ENCODE measurements at places on chromosomes 4 and X.

DNA sequence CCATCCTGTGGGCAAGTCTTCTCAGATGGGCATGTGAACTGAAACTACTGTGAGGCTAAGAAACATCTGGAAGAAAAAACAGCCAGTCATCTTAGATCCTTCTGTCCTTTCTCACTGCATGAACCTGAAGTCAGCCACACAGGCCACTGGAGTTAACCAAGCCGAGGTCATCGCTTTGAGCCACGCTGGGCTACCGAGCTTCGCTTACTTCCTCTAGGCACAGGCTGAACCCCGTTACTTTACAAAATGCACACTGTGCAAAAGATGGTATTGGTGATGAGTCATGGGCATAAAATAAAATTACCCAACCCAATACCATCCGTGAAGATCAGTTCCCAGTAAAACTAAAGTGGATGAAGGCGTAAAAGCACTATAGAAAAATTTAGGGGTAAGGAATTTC, 86.2 kb downstream of the MTMR1 start:
- H3K4me1 ChIP-seq = peaks cover 5% of the 10 kb centered on the region
- peaks cover 3% of the 10 kb centered on the region for H3K27me3 ChIP-seq
- H3K27ac ChIP-seq = no peak overlapping the region
- no peak for DNase-seq
- H3K36me3 ChIP-seq = no peaks in the 10 kb centered on the region
- no peak overlapping the region for H3K4me3 ChIP-seq

DNA sequence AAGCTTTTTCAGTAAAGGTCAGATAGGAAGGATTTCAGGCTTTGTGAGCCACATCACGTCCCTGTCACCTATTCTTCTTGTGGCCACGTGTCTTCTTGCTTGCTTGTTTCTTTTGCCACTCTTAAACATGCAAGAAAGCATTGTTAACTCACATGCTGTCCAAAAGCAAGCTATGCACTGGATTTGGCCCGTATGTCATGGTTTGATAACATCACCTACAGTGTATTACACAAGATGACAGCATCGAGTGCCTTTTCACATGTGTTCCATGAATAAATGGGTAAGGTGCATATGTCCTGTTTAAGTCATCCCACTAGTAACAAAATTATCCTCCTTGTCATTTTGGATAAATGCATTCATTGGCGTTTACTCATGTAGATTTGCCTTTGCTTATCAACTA, 468.0 kb upstream of the FAT1 start:
- no peaks in the 10 kb centered on the region for H3K36me3 ChIP-seq
- no peak overlapping the region for H3K4me3 ChIP-seq
- no peak overlapping the region for H3K27ac ChIP-seq
- no peaks in the 10 kb centered on the region for H3K4me1 ChIP-seq
- no peaks in the 10 kb centered on the region for H3K27me3 ChIP-seq

DNA sequence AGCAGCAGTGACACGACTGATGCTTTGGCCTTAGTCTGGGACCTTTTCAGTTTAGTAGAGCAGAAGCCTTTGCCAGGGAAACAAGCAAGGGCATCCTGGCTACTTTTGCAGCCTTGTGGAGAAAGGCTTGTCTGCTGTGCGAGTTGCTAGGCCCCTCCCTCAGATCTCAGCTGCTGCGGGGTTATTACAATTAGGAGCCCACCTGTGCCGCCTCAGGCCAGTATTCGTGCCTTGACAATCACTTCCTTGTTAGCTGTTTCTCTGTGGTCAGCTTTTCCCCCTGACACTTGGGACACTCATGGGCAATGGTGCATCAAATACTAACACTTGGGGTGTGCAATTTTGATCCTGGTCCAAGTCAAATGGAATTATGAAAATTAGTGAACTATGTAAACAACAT, 67.9 kb downstream of the SH2D1A start:
- H3K27ac ChIP-seq = no peak overlapping the region
- H3K36me3 ChIP-seq = no peaks in the 10 kb centered on the region
- H3K4me1 ChIP-seq = no peaks in the 10 kb centered on the region
- no peaks in the 10 kb centered on the region for H3K27me3 ChIP-seq

DNA sequence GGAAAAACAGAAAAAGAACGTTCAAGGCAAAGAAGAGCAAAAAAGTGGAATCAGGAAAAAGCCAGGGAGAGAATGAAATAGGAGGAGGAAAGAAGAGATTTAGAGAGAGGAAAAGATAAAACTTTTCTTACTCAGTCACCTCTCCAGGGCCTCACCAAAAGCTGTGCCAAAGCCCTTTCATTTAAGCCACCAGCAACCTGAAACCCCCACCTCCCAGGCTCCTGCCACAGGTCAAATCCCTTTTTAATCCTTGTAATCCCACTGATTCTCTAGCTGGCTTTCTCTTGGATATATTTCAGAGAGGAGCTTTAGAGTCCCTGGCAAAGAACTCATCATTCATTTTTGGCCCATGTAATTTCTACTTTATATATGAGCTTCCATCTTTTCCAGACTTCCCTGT, 25.7 kb upstream of the XIAP start:
- no peak for DNase-seq
- peaks cover 12% of the 10 kb centered on the region for H3K4me1 ChIP-seq
- H3K27ac ChIP-seq = no peak overlapping the region
- no peaks in the 10 kb centered on the region for H3K36me3 ChIP-seq
- no peak overlapping the region for H3K4me3 ChIP-seq
- H3K27me3 ChIP-seq = peaks cover 13% of the 10 kb centered on the region

- DNase-seq = no peak
- H3K4me1 ChIP-seq = no peaks in the 10 kb centered on the region
- H3K27me3 ChIP-seq = no peaks in the 10 kb centered on the region
- H3K4me3 ChIP-seq = no peak overlapping the region
- no peaks in the 10 kb centered on the region for H3K36me3 ChIP-seq
- no peak overlapping the region for H3K27ac ChIP-seq
Measured at GRCh38 chr4:135186002-135186401, 984.4 kb upstream of the PABPC4L start.

GRCh38 chr4:55127521-55127920, 2.1 kb upstream of the KDR start:
- peaks cover 44% of the 10 kb centered on the region for H3K27me3 ChIP-seq
- no peak overlapping the region for H3K27ac ChIP-seq
- DNase-seq = no peak
- H3K4me1 ChIP-seq = peaks cover 10% of the 10 kb centered on the region

GRCh38 chr4:142130666-142131065, 494.3 kb downstream of the IL15 start:
- no peak for DNase-seq
- H3K27ac ChIP-seq = peak overlapping the region; percentile 71
- H3K27me3 ChIP-seq = no peaks in the 10 kb centered on the region
- H3K4me1 ChIP-seq = peaks cover 34% of the 10 kb centered on the region
- peaks cover 37% of the 10 kb centered on the region for H3K36me3 ChIP-seq

DNA sequence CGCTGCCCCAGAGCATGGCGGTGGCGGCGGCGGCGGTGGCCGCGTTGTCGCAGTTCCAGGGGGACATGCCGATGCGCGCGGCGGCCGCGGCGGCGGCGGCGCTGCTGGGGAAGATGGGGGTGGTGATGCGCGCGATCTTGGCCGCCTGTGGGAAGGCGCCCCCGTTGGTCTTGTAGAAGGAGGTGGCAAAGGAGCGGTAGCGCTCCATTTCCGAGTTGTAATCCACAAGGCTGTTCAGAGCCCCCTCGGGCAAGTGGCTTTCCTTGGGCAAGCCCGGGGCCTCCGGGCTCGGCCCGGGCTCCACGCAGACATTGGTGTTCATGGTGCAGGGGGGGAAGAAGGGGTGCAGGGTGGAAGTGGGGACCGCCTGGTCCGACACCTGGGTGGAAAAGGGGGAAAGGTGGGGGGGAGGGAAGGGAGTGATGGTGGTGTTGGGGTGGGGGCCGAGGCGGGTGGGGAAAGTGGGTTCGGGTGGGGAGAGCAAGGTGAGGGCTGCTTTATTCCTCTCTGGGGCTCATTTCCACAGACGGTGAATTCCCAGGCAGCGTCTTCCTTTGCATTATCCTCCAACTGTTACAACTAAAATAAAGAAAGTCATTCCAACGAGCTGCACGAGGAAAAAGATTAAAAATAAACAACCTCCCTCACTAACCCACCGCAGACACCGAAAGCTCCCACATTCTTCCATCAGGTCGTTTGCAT, 3.1 kb downstream of the CXXC4 start:
- H3K27ac ChIP-seq = peak overlapping the region; percentile 22
- H3K27me3 ChIP-seq = peaks cover 77% of the 10 kb centered on the region
- no peaks in the 10 kb centered on the region for H3K36me3 ChIP-seq
- peaks cover 42% of the 10 kb centered on the region for H3K4me1 ChIP-seq
- peak; percentile 51 for DNase-seq

DNA sequence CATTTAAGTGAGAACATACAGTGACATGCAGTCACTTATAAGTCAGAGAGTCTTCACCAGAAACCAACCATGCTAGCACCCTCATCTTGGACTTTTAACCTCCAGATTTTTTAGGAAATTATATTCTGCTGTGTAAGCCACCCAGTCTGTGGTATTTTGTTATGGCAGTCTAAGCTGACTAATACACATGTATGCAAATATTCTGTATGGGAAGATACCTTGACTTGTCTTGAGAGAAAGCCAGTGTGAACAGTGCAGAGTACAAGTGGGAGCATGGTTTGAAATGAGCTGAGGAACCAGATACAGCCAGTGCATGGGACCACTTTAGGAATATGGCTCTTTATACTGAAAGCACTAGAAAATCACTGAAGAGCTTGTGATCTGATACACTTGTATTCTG, 110.4 kb upstream of the MAP9 start:
- H3K27ac ChIP-seq = no peak overlapping the region
- H3K4me1 ChIP-seq = no peaks in the 10 kb centered on the region
- DNase-seq = no peak

- no peak overlapping the region for H3K4me3 ChIP-seq
- no peaks in the 10 kb centered on the region for H3K36me3 ChIP-seq
- DNase-seq = no peak
- H3K27ac ChIP-seq = no peak overlapping the region
- no peaks in the 10 kb centered on the region for H3K4me1 ChIP-seq
Measured at GRCh38 chrX:67100031-67100884, 443.6 kb upstream of the AR start.

DNA sequence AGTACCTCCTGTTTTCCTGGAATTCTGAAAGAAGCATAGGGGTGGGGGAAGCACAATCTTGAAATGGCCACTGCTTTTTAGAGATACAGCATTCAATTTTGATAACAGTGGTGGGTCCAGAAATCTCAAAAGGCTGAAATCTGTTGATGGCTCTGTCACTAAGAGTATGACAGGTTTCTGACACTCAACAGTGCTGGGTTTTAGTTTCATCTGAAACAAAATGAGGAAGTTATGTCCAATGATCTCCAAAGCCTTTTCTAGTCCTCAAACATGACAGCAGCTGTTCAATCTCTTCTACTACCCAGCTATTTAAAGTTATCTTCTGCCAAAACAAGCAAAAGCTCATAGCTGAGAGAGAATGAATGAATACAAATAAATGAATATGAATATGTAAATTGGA, 110.5 kb downstream of the IL1RAPL1 start:
- H3K27ac ChIP-seq = no peak overlapping the region
- H3K36me3 ChIP-seq = no peaks in the 10 kb centered on the region
- DNase-seq = no peak
